Stimulated activated CD4-positive, alpha-beta T cell treated with anti-CD3 and anti-CD28 coated beads, TNF-alpha, amount 100 ng/mL, for 1 hour (primary cell): ENCODE measurements at places on chromosomes 11 and 22.

DNA sequence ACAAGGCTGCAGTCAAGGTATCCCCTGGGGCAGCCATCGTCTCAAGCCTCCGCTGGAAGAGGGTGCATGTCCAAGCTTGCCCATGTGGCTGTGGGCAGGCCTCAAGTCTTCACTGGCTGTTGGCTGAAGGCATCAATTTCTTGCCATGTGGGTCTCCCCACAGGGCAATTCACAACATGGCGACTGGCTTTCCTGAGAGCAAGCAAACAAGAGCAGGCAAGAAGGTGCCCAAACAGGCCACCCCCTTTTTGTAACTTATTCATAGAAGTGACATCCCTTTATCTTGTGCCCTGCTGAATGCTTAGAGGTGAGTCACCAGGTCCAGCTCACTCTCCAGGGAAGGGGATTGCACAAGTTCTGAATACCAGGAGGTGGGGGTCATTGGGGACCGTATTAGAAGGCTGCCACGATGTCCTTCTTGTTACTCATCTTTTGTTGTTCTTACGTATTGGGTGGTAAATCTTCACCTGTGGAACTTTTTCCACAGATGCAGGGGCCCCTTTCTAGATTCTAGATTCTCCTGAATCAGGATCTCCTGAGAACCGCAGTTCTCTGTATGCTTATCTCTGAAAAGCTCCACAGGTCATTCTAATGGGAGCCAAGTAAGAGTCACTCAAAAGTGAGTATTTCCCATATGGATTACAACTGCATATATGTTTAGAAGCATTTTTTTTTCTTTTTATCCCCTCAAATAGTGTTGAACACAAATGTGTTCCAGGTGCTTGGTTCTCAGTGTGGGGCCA lies 44.2 kb upstream of the MICAL2 start:
- DNase-seq, result no peak

GRCh38 chr22:41907436-41908401 lies 7.2 kb downstream of the SHISA8 start:
- no peak for DNase-seq

DNA sequence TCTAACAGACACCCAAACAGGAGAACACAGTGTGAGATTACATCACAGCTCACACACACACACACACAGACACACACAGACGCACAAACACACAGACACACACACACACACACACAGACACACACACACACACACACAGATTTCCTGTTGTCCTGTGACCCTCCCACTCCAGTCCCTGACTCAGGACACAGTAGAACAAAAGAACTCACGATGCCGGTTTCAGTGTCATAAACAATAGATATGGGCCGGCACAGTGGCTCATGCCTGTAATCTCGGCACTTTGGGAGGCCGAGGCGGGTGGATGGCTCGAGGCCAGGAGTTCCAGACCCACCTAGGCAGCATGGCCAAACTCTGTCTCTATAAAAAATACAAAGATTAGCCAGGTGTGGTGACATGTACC lies 13.8 kb upstream of the KAT5 start:
- DNase-seq, result no peak

DNA sequence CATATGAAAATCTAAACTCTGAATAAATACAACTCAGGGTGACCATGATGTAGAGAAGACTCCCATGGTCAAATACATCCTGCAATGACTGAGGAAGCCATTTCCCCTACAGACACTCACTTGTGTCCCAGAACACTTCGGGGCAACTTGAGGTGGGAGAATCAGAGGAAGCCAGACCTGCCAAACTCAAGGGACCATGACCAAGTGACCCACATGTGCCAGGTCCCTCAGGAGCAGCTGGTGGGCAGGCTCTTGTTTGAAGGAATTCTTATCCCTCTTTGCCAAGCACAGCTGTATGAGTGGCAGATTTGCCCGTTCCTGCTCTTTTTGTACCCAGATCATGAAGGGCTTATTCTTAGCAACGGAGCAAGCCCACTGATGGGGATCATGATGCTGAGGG lies 17.8 kb downstream of the SPATA19 start:
- DNase-seq, result no peak
